CD4-positive, alpha-beta T cell treated with Interleukin-1 beta for 1 hour (primary cell): ENCODE measurements at places on chromosomes 7 and 10.

- no peak for DNase-seq
These were observed 45.5 kb downstream of the CAV1 start for GRCh38 chr7:116570306-116570705.

DNA sequence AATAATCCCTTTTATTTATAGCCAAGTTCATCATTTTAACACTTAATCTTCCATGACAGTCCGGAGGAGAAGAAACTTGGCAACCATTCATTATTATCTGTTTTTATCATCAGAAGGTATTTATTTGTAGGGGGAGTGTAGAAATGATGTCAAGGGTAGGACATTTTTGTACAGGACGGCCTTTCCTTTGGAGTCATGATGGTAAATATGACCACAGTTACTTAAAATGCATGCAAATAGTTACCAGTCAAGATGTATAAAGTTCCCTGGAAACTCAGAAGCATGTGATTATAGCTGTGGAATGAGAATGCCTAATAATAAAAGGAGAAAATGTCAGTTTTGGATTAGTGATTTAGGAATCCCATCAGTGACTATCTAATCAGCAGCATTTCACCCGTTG lies 183.1 kb upstream of the PRPS1L1 start:
- no peak for DNase-seq

GRCh38 chr7:54687462-54688212 lies 71.4 kb downstream of the SEC61G start:
- DNase-seq: no peak

DNA sequence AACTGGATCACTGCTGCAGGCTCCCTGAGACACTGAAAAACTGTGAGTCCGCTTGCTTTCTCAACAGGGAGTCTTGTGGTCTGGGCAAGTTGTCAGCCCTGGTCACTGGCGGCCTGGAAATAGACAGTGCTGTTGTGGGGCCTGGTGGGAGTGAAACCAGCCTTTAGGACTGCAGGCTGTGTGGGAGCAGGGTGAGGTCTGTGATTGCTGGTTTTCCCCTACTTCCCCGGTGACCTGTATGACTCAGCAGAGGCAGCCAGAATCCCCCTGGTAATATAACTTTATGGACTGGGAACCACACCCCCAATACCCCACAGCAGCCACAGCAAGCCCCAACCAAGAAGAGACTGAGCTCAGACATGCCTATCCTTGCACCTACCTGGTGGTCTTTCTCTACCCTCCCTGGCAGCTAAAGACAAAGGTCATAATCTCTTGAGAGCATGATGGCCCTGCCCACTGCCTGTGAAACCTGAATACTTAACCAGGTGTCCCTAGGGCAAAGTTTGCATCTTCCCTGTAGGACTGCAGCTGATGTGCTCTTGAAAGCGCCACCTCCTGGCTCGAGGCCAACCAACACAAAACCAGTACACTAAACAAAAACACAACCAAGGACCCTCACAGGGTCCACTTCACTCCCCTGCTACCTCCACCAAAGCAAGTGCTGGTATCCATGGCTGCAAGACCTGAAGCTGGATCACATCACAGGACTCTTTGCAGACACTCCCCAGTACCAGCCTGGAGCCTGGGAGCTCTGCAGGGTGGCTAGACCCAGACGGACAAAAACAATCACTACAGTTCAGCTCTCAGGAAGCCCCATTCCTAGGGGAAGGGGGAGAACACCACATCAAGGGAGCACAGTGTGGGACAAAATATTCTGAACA lies 7.2 kb upstream of the ADAM22 start:
- DNase-seq: no peak

DNA sequence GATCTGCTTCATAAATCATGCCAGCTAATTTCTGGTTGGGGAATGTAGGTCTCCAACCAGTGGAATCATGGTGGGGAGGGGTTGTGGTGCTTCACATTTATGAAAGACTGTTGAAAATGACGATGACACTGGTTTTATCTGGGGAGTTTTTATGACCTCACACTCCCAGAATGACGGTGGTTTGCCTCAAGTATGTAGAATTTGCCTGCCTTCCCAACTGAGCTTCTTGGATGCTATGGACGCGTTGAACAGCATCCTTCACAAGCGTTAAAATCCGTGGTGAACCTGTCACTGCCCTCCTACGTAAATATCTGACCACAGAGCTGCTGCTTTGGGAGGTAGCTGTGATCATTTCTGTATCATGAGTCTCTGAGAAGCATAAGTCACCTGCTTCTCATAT lies 3.3 kb downstream of the INSYN2A start:
- no peak for DNase-seq
